ENCODE measurements at places on chromosomes 2 and 18. TPM values are rescaled to one million over a fixed set of nuclear protein-coding genes. Genes with fewer than 3 reads are reported as not detected.

The GAREM2 gene
- 0.68 TPM for total RNA-seq

The RGPD5 gene
- 47.0 TPM for total RNA-seq

The IGFBP2 gene
- 263 TPM for total RNA-seq

The TMEM178A gene
- total RNA-seq, result not detected

The CACNB4 gene
- 0.17 TPM for total RNA-seq

The CEBPZOS gene
- total RNA-seq, result 13.8 TPM

Data from dermis blood vessel endothelial cell (primary cell).